Activated T-helper 17 cell treated with anti-CD3 and anti-CD28 coated beads, Interleukin-2, amount 50 U/mL, for 72 hours (primary cell): ENCODE measurements at places on chromosomes 12 and 14. TPM values are rescaled to one million over a fixed set of nuclear protein-coding genes. Genes with fewer than 3 reads are reported as not detected.

The CCDC196 gene
- not detected for total RNA-seq

The TRIM9 gene
- total RNA-seq, result 1.2 TPM

DNA sequence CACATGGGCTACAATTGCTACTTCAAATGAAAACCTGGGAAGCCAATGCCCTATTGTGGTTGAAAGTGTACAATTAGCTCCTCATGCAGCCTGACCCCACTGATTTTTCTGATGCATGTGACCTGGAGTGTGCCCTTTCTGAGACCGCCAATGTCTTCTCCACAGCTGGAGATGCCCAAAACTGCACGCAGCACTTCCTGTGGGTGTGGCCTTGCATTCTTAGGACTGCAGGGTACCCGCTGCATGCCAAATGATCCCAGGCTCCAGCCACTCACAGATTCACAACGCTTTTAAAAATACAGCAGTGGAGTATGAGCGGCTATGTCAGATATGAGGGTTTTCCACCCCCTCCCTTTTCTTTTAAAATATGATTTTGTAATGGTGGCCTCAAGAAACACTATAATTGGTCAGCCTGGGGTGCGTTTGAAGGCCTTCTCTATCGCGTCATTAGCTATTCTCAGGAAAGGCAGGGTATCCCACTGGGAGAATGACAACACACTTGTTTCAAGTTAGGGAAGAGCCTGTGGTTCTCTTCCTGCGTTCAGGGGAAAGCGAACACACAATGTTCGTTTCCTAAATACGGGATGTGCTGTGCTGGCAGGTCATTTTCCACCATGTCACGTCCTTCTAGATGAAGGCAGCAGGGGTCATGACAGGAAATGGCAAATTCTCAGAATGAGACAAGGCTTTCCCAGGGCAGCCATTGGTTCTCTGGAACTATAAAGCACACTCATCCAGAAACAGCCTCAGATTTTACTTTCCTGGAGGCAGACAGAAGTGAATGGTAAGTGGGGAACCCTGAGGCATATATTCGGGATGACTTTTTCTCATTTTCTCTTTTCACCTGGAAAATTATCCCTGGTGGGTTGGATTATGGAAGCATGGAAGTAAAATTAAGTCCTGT, at the start of gene APOLD1:
Gene APOLD1 (plus strand): TSS at position 749 of the 904 bp plus-strand sequence. CDS start 33 bp downstream, at position 782.
- ATAC-seq, result peak; percentile 62

The PARPBP gene
- total RNA-seq, result 35.2 TPM

DNA sequence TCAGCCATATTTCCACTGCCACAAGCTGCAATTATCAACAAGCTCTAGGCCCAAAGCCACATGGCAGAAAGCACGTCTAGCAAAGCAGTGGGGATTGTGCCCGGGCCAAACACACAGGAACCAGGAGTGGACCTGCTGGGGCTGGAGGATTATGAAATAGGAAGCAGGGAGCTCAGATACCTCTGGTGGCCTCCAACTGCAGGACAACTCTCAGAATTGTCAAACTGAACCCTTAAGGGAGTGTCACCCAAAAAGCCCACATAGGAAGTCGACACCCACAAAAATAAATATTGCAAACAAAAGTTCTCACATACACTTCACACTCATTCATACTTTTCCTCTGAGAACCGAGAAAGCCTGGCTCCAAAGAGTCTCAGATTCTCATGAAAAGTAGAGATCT, 26.1 kb downstream of the KCTD10 start:
- ATAC-seq, result no peak
